Naive thymus-derived CD4-positive, alpha-beta T cell (primary cell): ENCODE measurements at places on chromosomes 7 and 10. TPM values are rescaled to one million over a fixed set of nuclear protein-coding genes. Genes with fewer than 3 reads are reported as not detected.

The MEIG1 gene
- total RNA-seq: not detected

- H3K4me3 ChIP-seq: no peak overlapping the region
- no peak overlapping the region for H3K27ac ChIP-seq
- no peak for DNase-seq
- no peaks in the 10 kb centered on the region for H3K36me3 ChIP-seq
- no peaks in the 10 kb centered on the region for H3K4me1 ChIP-seq
- no peaks in the 10 kb centered on the region for H3K27me3 ChIP-seq
These were observed 406.9 kb downstream of the DGKB start for GRCh38 chr7:14495633-14496032.

DNA sequence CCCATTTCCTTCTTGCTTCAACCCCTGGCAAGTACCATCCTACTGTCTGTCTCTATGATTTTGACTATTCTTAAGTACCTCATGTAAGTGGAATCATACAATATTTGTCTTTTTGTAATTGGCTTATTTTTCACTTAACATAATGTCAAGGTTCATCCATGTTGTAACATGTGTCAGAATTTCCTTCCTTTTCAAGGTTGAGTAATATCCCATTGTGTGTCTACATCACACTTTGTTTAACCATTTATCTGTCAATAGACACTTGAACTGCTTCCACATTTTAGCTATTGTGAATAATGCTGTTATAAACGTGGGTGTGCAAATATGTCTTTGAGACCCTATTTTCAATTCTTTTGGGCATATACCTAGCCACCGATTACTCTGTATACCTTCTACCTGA is 14.0 kb upstream of the CDK14 start:
- H3K27me3 ChIP-seq: no peaks in the 10 kb centered on the region
- H3K4me1 ChIP-seq: no peaks in the 10 kb centered on the region
- H3K36me3 ChIP-seq: no peaks in the 10 kb centered on the region
- H3K4me3 ChIP-seq: no peak overlapping the region

DNA sequence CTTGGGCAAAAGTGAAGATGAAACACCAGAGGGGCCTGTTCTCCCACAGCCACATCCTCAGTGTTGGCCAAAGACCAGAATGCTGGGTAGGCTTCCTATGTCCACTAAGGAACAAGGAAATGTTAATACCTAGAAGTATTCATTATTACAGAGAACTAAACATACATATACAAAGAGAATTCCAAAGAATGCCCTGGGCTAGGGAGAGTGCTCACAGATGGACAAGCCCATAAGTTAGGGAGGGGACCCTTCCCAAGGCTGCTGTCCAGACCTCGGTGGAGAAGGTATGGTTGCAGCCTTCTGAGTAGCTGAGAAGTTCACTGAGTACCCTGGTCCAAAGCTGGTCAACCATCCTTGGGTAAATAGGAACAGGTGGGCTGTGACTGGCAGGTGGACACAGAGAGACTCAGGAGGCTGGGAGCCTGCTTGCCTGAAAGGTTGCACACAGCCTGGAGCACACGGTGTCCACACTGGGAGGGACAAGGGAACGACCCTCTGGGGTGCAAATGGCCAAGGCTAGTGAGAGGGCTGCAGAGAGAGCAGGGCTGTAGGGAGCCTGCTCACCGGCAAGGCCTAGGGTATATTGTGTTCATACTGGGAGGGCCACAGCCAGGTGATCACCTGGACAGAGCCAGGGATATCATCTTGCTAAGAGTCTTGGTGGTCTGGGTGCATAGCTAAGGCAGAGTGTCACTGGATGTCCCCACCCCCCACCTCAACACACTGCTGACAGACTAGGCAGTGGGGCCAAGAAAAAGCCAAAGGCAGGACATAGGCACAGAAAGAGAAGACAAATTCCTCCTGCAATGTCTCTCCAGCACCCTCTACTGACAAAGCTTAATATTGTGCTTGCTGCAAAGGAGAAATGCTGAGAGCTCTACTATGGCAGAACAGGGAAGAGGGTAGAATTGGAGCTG is 40.3 kb downstream of the CPVL start:
- peak; percentile 12 for DNase-seq
- H3K27me3 ChIP-seq: no peaks in the 10 kb centered on the region
- H3K4me3 ChIP-seq: no peak overlapping the region

GRCh38 chr10:91190876-91191583 is 29.4 kb upstream of the PCGF5 start:
- H3K27me3 ChIP-seq: no peaks in the 10 kb centered on the region
- no peaks in the 10 kb centered on the region for H3K36me3 ChIP-seq
- no peak for DNase-seq
- no peak overlapping the region for H3K4me3 ChIP-seq

GRCh38 chr10:91200314-91201212 is 19.9 kb upstream of the PCGF5 start:
- H3K27ac ChIP-seq: peak overlapping the region; percentile 59
- no peak for DNase-seq
- peaks cover 52% of the 10 kb centered on the region for H3K4me1 ChIP-seq
- H3K27me3 ChIP-seq: no peaks in the 10 kb centered on the region
- peak overlapping the region; percentile 12 for H3K4me3 ChIP-seq
- H3K36me3 ChIP-seq: no peaks in the 10 kb centered on the region

DNA sequence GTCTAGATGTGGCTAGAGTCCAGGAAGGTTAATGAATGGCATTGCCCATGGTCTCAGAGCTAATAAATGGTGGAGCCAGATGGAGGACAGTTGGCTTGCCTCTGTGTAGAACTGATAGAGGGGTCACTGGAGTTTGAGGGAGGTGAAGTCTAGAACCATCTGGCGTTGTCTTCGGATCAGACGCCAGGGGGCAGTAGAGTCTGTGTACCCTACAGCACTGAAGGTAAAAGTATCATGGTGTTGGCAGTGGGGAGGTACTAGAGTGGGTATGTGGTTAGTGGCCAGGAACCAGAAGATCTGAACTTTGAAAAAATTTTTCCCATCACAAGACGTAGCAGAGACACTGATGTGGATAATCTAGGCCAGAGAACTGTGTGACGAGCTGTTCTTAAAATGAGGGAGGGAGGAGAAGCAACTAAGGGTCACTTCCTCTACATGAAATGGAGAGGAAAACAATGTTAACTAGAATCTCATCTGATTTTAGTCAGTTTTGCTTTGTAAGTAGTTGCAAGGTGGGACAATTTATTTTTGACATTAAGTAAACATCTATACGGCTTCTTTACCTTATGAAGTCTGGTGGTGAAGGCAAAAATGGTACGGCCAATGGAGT is 227.9 kb upstream of the PRSS58 start:
- DNase-seq: no peak
- H3K36me3 ChIP-seq: no peaks in the 10 kb centered on the region
- no peak overlapping the region for H3K27ac ChIP-seq
- H3K27me3 ChIP-seq: no peaks in the 10 kb centered on the region
- H3K4me1 ChIP-seq: peaks cover 31% of the 10 kb centered on the region
- no peak overlapping the region for H3K4me3 ChIP-seq

GRCh38 chr10:29897999-29898716 is 161.2 kb downstream of the JCAD start:
- no peaks in the 10 kb centered on the region for H3K36me3 ChIP-seq
- H3K4me3 ChIP-seq: no peak overlapping the region
- DNase-seq: no peak
- no peaks in the 10 kb centered on the region for H3K27me3 ChIP-seq
- H3K27ac ChIP-seq: no peak overlapping the region

DNA sequence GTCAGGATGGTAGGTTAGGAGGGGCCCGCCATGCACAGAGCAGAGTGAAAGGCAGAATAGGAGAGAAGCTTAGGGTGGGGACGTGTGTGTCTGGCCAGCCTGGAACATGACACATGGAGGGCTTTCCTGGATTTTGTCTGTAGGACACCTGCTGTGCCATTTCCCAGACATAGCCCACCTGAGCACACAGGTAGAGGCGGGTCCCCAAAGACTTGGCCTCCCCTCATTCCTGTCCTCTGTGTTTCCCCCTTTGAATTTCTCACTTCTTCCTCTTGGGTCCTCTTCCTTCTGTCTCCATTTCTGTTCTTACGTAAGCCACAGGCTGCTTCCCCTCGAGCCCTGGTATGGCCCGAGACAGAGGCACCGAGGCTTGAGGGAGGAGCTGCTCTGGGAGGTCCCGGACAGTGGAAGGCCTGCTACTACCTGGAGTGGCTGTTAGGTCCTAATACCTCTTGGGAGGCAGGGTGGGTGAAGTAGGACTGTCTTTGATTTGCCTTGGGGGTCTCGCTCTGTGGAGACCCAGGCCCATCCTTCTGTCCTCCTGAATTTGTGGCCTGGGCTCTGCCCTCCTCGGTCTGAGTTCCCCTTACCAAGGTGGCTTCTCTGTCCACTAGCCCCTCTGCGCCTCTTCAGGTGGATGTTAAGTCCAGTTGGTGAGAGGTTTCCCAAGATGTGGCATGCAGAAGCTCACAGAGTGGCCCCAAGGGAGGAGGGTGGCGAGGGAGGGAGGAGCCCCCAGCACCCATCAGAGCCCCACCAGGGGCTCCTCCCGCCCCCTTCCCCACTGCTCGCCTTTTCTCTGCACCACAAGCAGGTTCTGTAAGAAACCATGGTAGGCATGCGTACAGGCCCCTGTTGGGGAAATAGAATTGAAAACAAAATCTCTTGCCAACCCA is 5.5 kb downstream of the ZNF775 start:
- H3K4me3 ChIP-seq: no peak overlapping the region
- no peak overlapping the region for H3K27ac ChIP-seq
- H3K36me3 ChIP-seq: no peaks in the 10 kb centered on the region
- peaks cover 5% of the 10 kb centered on the region for H3K4me1 ChIP-seq
- no peaks in the 10 kb centered on the region for H3K27me3 ChIP-seq
